Stimulated activated CD8-positive, alpha-beta memory T cell treated with anti-CD3 and anti-CD28 coated beads, Interleukin-15, amount 100 ng/mL, for 48 hours (primary cell): ENCODE measurements at places on chromosomes 1 and 21.
A peak's percentile ranks its signal among the peaks of the same experiment; 100 is the strongest.

- DNase-seq, result no peak
These were observed 6.9 kb downstream of the CASQ1 start for GRCh38 chr1:160197231-160197630.

DNA sequence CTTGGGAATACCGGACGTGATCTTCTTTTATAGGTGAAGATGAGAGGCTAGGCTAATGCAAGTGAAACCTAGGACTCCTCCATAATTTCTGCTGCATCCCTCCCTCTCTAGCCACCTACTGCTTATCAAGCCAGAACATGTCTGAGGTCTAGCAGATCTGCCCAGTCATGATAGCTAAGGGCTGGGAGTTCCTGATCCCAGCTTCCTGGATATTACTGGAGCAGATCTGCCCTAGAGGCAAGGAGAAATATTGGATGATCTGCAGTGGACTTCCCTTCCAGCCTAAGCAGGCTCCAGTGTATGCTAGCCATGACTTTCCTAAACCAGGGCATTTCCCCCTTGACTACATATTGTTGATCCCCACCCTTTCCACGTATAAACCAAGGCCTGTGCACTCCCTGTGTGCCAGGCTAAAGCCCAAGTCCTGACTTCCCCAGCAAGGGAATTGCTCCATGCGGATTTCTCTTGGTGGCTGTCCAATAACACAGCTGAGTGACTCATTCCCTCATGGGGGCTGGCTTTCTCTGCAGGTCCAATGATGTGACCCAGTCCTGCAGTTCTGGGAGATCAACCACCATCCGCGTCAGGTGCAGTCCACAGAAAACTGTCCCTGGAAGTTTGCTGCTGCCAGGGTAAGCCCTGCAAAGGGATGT is 15.5 kb upstream of the SARS1 start:
- no peak for DNase-seq

DNA sequence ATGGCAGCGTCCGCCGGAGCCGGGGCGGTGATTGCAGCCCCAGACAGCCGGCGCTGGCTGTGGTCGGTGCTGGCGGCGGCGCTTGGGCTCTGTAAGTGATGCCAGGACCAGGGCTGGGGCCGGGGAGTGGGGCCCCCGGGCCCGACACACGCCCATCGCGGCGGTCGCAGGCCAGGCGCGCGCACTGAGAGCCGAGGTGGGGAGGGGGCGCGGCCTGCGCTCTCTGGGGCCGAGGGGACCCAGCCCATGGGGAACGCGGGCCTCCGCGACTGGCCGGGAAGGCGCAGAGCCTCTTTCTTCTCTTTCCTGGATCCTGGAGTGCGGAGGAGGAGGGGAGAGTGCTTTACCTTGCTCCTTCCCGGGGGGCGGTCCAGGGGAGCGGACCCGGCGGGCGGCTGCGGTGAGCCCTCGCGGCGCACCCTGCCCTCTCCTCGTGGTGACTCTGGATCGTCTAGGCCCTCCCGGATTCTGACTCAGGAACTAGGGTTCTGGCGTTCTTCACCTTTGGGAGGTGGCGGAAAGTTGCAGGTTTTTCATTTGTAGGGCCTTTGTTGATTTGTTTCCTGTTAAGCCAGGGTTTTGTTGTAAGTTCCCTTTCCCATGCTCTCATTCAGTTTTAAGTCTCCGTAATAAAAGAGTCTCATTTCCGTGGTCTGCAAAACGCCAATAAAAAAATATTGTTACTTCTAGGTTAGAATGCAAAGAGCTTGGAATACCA is 529 bp downstream of the MPZL1 start:
- no peak for DNase-seq

- DNase-seq, result no peak
These were observed 497 bp upstream of the FUCA1 start for GRCh38 chr1:23868557-23869016.

- DNase-seq, result no peak
These were observed 84.6 kb upstream of the SERBP1 start for GRCh38 chr1:67514786-67515185.

DNA sequence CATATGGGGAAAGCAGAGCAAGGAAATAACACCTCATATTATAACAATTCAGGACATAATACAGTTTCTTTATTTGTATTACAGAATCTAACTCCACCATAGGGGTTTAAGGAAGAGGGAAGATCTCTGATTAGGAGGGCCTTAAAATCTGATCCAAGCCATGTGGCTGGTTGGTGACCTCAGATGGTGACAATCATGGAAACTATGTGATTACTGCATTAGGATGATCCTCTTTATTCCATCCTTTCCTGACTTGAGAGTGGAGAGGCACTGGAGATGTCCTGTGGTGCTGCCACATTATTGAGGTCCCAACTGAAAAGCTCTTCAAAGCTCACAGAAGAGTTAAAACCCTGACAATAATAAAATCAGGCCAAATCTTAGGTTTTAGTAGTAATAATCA is 168.1 kb upstream of the BEND5 start:
- DNase-seq, result no peak

GRCh38 chr1:77282866-77283539 is 1.2 kb downstream of the AK5 start:
- DNase-seq, result no peak

DNA sequence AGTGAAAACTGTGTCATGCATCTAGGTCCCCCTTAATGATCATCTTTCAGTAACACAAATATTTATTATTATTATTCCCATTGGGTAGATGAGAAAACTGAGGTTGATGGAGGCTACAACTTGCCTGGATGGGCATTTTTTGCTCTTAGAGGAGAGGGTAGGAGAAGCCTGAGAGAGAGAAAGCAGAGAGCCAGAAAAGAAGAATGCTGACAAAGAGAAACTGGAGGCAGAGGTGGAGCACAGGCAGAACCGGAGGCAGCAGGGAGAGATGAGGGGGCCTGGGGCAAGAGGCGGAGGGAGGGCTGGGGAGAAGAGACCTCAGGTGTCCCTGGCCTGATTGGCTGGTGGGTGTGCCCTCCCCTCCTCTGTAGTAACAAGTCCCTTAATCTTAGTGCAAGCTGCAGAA is 4.1 kb downstream of the BLACAT1 start:
- DNase-seq, result no peak

DNA sequence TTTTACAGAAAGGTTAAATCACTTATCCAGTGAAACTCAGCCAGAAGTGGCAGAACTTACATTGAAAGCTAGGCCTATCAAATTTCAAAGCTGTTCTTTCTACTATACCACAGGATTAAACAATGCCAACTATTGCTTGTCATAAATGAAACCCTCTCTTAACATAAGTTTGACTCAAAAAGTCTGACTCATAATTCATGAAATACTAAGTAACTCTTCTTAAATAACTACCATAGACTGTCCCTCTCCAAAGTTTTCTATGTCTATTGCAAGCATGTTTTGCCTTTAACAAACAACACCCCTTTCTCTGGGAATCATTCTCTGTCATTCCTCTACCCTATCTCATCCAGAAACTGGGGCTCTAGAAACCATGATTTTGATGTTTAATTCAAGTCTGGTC is 109.5 kb upstream of the UBE2U start:
- DNase-seq, result no peak

DNA sequence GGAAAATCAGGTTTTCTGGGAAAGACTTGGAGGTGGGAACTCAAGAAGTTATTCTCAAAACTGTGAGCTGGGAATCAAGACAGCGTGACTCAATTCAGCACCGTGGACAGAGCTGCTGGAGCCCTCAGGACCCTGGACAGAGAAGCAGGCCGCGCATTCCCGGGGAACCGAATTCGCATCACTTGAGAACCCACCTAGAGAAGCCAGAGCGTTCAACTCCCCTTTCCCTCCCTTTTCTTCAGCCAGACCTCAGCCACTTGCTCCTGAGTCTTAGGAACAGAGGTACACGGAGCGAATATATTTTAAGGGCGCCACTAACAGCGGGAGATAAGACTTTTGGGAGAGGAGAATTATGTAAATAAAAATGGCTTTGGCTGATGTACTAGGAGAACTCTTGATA is 2.0 kb upstream of the LIN28A start:
- DNase-seq, result no peak

GRCh38 chr1:206716159-206716869 is 31.6 kb downstream of the MAPKAPK2 start:
- DNase-seq, result no peak

- DNase-seq, result no peak
These were observed 2.2 kb upstream of the ADORA3 start for GRCh38 chr1:111505641-111506119.

GRCh38 chr21:44300262-44300959 is 558 bp downstream of the PFKL start:
- DNase-seq, result peak; percentile 51

GRCh38 chr21:24123785-24124184 is 1483.5 kb downstream of the MRPL39 start:
- DNase-seq, result no peak

DNA sequence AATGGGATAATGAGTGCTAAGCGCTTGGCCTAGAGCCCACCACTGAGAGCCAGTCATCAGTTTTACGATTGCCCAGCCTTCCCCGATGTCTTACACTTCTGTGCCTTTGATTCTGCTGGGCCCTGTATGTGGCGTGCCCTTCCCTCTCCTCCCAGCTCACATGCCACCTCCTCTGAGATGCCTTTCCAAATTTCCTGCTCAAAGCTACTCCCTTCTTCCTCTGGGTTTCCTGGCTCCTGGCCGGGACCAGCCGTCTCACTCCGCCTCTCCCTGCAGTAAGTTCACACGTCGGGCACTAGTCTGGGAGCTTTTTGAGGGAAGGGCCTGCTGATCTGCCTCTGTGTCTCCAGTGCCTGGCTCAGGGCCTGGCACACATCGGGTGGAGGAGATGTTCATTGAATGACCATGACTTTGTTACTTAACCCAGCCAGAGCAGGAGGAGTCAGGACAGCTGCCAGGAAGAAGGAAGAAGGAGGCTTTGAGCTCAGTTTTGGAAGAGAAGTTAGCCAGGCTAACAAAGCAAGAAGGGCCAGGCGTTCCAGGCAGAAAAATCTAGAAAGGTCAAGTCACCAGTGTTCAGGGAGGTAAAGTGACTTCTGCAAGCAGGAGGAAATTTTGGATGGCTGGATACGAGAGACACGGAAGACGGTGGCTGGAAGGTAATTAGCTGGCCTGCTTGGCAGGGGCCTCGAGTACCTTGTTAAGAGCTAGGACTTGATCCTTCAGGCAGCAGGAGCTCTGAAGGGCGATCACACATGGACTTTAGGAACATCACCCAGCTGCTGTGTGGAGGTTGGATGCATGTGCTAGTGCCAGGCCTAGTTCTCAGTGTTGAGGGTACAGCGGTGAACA is 63.6 kb downstream of the EPHB2 start:
- DNase-seq, result no peak

- DNase-seq, result no peak
These were observed 549.0 kb downstream of the KCNT2 start for GRCh38 chr1:196059210-196059609.

DNA sequence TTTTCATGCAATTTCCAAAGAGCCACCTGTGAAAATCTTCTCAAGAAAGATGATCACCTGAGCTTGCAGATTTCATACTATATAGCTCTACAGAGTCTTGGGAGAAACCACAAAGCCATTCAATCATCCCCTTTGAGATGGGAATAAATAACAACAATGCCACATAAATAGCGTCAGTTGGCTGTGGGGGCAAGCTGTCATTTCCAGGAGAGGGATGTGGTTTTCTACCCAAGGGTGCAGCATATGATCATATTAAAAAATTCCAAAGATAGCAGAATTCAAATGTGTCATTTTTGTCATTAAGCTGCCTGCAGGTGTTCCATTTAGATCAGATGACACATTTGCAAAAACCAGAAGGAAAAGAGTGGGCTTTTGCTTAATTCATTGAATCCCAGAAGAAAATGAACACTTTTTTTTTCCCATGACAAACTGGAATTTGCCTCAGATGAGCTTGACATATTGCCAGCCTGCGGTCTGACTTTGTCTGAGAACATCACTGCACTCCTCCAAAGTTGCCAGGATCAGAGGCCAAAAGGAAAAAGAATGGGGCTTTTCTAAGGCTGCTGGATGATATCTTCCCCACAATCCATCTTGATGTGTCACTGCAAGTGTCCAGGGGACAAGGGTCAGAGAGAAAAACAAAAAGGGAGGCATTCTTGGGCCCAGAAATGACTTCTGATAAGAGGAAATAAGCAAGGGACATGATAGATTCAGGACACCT is 314.1 kb upstream of the USP25 start:
- no peak for DNase-seq
